ENCODE measurements at places on chromosomes 3 and 15.

GRCh38 chr15:82058517-82059204 lies 12.8 kb upstream of the MEX3B start:
- no peak for DNase-seq

DNA sequence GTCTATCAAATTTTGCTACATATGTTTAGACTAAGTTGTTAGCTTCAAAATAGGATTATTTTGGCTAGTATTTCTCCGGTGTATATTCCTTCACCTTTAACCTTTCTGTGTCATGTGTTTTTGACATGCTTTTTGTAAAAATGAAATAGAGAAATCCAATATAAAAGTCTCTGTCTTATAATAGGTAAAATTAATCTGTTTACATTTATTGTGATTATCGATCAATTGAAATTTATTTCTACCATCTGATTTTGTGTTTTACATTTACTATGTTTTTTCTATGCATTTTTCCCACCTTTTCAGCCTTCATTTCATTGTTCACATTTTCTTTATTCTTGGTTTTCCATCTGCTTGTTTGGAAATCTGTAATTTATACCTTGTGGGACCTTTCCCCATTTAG lies 11.7 kb upstream of the LHFPL4 start:
- DNase-seq: no peak

DNA sequence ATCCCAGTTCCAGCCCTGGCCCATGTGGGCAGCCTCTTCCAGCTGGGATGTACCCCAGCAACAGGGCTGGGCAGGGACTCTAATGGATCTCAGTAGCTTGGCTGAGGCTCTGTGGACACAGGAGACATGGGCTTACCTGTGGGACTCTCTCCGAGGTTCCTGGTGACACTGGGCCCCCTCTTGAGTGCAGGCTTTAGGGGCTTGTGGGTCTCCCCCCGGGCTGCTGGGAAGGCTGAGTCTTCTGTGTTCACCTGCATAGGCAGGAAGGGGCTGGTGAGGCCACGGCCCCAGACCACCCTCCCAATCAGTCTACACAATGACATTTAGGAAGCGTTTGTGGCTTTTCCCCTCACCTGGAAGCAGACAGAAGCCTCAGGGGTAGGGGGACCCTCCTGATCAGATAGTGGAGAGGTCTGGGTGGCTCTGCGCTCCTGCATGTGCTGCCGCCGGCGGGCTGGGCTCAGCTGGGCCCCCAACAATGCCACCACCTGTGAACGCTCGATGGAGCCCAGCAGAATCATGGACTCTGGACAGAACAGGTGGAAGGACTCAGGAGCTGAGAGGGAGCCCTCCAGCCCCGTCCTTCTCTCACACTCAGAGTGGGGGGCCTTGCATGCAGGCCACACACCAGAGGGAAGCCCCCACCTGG lies 8.4 kb downstream of the CLCN2 start:
- DNase-seq: no peak

- DNase-seq: peak; percentile 95
These were observed 17.2 kb upstream of the ANKDD1A start for GRCh38 chr15:64894395-64895056.

DNA sequence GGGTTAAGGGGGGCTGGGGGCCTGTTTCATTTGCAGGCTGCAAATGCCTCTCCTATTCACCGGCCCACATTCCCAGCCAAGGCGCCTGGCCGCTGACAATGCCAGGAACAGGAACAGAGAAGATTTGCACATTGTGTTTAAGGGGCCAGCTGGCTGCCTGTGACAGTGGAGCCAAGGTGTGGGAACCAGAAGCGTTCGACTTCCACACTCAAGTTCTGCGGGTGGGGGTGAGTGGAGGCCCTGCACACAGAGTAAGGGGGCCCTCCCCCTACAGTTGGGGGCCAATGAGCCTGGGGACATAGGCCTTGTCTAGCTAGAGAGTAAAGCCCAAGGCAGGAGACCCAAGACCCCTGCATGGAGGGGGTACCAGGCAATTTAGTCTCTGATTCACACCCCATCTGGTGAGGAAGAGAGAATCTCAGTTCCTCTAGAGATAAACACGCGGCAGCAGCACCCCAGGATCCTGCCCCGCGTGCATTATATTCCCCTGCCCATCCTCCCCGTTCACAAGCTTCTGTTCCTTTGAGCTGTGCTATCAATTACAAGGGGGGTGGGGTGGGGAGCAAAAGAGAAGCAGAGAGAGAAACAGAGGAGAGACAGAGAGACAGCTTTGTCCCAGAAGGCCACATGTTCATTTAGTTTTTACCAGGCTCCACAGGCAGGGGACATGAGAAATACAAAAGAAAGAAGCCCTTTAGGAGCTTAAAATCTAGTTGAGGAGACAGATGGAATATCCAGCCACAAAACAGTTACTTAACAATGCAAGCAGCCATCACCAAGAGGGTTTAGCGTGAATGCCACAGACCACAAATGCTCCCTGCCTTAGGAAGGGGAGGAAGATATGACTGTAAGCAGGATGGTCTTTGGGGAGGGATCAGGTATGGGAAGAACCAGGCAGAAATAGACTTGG lies 9.2 kb downstream of the IGDCC3 start:
- DNase-seq: no peak

DNA sequence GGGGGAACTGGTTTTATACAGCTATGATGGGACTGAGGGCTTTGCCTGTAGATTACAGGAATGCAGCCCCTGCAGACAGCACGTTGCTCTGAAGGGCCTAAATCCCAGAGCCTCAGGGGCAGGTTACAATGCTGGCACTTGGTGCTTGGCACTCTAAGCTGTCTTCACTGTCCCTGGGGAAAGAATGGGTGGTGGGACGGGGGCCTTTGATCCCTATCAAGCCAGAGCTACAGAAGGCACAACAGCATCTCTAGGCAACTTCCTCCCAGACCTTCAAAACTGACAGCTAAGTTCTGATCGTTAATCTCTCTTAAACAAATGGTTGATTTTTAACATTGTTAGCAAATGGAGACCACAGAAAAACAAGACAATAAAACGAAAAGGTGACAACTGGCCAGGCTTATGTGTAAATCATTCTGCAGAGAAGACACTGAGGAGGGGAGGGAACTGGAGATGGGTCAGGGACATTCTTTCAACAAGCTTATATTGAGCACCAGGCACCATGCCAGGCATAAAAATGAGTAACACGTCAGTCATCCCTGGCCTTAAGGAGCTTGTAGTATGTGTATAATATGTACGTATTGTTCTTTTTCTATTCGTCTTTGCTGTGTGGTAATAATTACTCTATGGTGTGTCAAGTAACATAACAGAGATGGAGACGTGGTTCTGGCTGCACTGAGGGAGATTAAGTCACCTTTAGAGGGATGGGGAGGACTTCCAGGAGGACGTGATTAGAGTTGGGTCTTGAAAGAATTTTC lies 49.1 kb downstream of the CA12 start:
- DNase-seq: no peak

DNA sequence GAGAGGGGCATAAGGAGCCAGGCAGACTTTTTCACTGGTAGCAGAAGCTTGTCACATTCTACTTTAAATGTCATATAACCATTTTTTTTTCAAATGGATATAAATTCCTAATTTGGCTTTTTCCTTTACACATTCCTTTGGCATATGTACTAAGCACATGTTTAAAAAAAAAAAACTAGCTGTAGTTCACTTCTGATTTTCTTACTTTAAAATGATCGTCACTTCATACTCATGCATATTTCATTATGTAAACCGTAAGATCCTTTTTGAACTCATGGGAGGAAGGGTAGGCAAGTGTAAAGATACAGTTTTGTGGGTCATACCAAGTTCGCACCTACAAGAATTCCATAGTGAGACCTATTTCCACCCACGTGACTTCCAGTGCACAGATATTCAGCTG lies 45.1 kb upstream of the BFSP2 start:
- DNase-seq: no peak

- DNase-seq: peak; percentile 55
These were observed 571.8 kb downstream of the FOXP1 start for GRCh38 chr3:71011565-71012287.

DNA sequence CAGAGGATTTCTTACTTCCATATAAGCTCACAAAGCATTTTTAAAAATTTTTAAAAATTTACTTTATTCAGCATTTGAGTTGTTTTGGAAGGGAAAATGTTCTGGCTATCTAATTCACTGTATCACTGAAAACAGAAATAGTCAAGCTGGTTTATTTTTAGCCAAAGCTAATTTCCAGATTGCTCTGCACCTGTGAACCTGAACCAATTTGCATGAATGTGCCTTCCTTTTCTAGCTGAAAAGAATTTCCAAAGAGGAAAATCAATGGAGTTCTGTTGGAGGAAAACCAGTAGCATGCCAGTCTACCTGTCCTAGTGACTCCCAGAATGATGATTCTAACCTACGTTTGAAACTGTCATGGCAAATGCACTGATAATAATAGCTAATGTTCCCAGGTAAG lies 134.2 kb upstream of the LIPC start:
- DNase-seq: no peak

DNA sequence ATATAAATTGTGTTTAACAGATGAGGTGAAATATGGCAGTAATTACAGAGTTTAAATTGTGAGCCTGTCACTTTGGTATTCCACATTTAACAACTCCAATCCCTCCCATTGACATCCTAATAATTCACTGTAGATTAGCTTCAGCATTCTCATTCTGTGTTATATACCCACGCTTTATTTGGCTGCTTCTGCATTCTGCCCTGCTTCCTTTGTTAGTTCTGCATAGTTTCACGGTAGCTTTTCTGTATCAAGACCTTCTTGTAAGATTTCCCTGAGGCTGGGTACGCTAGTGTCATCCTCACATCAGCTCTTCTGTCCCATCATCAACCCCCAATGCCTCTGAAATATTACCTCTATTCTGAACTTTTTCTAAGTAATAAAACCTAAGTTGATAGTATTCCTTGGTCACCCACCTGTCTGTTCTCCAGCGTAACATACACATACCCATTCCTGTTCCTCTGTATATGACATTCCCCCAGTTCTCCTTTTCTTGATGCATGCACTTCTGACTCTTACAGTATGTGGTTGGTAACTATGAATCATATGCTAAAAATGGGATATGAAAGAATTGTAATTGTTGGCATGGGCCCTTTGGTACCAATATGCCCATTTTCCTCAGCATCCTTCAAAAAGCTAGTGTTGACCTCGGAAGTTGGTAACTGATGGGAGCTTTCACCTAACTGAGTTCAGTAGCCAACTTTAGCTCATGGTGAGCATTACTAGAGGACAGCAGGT lies 171.2 kb downstream of the KLHL25 start:
- DNase-seq: no peak

GRCh38 chr3:155088706-155089345 lies 8.7 kb downstream of the MME start:
- DNase-seq: no peak

GRCh38 chr3:139235192-139235591 lies 108.6 kb upstream of the MRPS22 start:
- no peak for DNase-seq

DNA sequence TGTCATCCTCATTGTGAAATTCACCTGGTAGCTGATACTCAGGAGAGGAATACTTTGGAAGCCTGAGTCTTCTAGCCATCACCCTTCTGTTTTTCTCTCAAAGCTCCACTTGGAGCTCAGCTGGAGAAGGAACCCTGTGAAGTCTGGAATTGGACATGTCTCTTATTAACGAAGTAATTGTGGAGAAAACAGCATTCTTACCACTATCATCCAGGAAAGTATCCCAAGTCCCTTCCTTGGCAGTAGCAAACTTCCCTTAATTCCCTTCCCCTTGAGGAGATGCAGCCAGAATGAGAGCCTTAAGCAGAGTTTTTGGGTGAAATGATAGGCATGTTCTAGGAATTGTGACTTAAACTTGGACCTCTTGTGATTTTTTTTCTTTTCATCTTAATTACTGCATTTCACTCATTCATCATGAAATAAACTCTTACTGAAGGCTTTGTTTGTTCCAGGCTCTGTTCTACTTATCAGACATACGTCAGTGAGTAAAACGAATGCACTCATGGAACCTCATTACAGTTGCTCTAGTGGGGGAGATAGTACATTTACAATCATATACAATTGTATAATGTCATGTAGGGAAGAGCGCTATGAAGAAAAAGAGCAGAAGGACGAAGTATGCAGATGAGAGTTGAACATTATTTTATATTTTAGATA lies 30.5 kb upstream of the TCF12 start:
- DNase-seq: no peak

GRCh38 chr3:188664795-188665194 lies 507.0 kb upstream of the TPRG1 start:
- DNase-seq: peak; percentile 18

GRCh38 chr3:72754582-72754981 lies 93.7 kb downstream of the SHQ1 start:
- no peak for DNase-seq

- DNase-seq: no peak
These were observed 159.2 kb upstream of the SLCO3A1 start for GRCh38 chr15:91694131-91694830.

DNA sequence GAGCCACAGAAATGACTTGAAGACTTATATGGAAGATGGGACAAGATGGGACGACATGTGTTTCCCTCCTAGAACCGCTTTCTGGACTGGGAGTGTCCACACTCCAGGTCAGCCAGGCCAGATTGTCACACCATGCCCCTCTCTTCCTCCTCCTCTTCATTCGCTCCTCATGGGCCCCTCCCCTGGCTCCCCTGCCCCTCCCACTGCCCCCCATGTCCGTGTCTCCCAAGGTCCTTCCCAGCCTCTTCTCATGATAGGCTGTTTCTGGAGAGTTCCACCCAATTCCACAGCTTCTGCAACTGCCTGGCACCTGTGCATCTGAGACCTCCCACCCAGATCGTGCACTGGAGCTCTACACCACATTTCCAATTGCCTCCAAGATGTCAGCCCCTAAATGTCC lies 6.6 kb downstream of the MYO5C start:
- no peak for DNase-seq

GRCh38 chr3:71152892-71153265 lies 430.6 kb downstream of the FOXP1 start:
- no peak for DNase-seq
